ENCODE measurements at places on chromosomes 6 and 20.

GRCh38 chr20:33664085-33664761, 2.1 kb downstream of the C20orf144 start:
- DNase-seq, result no peak

- no peak for DNase-seq
These were observed 42.8 kb downstream of the MDGA1 start for GRCh38 chr6:37654727-37655500.

DNA sequence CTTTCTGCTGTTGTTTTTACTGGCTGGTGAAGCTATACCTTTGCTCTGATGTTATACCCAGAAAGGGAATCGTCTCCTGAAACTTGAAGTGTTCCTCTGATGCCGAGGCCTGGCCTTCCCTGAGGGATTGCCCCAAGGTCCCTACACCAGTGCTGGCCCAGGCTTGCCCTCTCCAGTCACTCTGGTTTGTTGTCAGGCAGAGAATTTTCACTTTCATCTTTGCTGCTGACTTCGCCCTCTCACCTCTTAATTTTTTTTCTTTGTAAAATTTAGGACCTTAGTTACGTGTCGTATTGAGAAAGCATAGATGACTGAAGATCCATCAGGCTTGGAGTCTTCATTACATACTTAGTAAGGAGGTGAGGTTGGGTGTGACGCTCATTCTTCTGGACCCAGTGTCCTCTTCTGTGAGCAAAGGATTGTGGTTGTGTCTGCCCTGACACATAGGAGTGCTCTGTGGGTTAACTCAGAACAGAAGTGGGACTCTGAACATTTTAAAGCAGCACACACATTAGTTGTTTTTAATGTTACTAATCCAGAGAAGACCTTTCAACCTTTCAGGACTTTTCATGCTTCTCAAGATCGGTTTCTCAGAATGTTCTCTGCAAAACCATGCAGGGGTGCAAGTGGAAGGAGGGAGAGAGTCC, 45.4 kb downstream of the TULP4 start:
- no peak for DNase-seq

DNA sequence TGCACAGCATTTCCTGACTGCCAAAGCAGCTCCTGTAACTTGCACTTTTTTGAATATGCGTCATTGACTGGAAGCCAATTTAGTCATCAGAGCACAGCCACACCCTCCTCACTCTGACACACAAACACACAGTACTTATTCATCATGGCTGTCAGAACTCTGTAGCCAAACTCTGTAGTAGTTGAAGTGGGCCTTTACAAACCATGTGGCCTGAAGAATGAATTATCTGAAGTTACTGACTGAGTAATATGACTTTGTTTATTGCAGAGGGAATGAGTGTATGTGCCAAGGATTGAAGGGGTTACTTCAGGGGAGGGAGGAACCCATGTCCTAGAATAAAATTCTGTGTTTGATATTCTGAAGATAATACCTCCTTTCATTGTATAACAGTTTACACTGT, 102.7 kb downstream of the FIG4 start:
- DNase-seq, result peak; percentile 82

GRCh38 chr6:29745855-29746449, 22.7 kb downstream of the HLA-F start:
- no peak for DNase-seq

DNA sequence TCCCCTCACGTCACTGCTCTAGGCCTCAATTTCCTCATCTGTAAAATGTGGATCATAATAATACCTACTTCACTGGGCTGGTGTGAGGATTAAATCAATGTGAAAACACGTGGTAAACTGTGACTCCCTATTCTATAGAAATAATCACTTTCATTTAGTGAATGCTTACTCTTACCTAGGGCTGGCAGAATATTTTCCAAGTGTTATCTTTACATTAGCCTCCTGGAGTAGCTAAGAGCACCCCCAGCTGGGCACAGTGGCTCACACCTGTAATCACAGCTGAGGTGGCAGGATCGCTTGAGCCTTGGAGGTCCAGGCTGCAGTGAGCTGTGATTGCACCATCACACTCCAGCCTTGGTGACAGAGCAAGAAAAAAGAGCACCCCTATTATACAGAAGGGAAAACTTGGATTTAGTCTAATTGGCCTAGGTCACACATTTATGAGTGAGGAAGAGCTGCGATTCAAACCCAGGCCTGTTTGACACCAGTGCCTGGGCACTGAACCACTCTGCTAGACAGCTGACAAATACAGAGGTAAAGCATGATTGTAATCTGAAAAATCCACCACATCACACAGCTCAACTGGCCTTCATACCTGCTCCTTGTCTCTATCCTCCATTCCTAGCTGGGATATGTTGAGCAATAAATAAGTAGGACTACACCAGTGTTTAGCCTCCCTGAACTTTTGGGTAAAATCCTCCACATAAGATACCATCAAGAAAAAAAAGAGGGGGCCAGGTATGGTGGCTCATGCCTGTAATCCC, 1.4 kb upstream of the SNTA1 start:
- DNase-seq, result no peak

GRCh38 chr6:44512868-44513741, 125.6 kb downstream of the CDC5L start:
- peak; percentile 85 for DNase-seq

GRCh38 chr20:46899621-46900020, 5.0 kb downstream of the EYA2 start:
- no peak for DNase-seq

DNA sequence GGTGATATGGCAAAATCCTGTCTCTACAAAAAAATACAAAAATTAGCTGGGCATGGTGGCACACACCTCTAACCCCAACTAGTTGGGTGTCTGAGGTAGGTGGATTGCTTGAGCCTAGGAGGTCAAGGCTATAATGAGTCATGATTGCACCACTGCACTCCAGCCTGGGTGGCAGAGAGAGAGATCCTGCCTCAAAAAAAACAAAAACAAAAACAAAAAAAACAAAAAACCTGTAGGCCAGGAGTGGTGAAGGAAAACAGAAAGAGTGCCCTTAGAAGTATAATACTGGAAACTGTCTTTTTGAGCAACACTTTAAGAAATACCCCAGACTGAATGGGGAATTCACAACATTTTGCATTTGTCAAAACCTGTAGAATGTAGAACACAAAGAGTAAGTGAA, 85.3 kb downstream of the JARID2 start:
- no peak for DNase-seq

- no peak for DNase-seq
These were observed 401.2 kb upstream of the MANEA start for GRCh38 chr6:95175927-95176675.

- DNase-seq, result peak; percentile 48
These were observed 150.7 kb upstream of the BTBD3 start for GRCh38 chr20:11766961-11767360.

DNA sequence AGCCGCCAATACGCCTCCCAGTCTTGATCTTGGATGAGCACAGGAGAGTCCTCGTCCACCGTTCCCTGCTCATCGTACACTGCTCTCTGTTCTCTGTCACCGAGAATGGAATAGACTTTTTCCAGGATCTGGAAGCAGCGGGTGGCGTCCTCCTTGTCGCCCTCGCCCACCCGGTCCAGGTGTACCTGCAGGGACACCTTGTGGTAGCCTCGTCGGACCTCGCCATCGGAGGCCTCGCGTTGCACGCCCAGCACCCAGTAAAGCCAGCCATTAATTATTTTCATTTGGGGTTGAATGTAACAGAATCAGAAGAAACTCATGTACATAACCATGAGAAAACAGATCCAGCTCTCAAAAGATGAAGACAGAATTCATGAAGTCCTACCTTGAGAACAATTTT, 59.9 kb downstream of the JAG1 start:
- no peak for DNase-seq

DNA sequence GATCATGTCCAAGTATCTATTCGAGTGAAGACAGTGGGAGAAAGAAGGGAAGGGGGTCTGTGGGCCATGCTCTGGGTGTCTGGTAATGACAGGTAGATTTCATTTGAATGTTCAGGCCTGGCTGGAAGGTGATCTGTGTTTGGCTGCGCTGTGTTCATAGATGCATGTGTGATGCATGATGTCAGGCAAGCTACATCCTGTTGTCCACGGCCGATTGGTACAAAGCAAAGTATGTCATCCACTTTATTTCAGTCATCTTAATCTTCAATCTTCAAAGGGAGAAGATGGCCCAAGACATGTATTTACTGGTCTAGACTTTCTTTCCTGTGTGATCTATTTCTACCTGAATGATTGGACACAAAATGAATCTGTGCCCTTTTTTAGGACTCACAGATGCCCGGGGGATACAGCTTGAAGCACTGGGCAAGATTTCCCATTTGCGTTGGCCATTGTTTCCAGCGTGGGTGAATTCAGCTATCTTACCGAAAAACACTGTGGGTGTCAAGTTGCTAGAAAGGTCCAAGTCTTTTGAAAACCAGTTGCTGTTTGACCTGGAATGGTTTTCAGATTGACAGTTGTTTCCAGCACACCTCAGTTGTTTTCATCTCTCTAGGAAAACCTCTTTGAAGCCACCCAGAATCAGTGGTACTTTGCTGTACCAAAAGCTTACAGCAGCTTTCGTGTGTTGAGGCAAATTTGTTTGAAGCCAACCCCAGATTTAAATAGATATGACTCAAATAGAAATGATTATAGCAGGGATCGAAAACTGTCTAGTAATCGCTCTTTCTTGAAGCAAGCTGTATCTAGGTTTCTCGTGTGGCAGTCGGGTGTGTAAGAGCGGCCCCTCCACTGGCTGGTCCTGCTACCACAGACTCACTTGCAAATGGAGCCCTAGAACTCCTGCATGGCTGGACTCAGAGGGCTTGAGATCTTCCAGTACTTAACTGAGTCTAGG, 27.2 kb downstream of the DUSP22 start:
- no peak for DNase-seq

- no peak for DNase-seq
These were observed 22.1 kb downstream of the NRSN1 start for GRCh38 chr6:24148154-24148570.

DNA sequence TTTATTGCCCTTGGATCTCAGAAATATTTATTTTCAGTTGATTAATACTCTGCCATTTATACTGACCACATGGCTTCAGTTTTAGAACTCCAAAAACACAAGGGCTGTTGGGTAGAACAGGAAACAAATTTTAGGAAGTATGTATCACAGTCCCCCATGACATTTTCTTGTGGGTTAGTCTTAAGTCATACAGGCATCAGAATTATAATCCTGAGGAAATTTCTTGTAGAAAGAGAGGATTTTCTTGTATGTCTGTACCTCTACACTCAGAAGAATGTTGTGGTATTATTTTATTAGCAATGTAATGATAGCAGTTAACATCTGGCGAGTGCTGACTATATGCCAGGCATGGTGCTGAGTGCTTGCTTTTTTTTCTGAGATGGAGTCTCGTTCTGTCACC, 302.9 kb downstream of the CLIC5 start:
- no peak for DNase-seq

DNA sequence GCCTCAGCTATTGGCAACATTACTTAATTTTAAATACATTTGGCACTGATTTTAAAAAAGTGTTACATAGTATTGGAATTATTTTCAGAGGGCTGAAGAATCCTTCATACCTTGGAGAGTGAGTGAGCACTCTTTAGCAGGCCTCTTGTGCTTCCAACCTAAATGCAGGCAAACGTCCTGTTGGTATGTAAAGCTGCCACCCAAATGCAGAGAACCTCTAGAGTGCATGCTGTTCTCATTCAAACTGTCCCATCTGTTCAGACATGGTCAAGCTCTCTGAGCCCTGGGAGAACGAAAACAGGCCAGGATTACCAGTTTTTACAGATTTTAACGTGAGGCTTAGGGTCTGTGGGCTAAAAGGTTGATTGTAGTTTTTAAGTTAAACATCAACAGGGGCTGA, 378.0 kb upstream of the FLRT3 start:
- no peak for DNase-seq

- no peak for DNase-seq
These were observed 516 bp upstream of the IRF4 start for GRCh38 chr6:390914-391558.

- no peak for DNase-seq
These were observed 29.6 kb upstream of the MAP7 start for GRCh38 chr6:136579800-136580199.

- DNase-seq, result peak; percentile 5
These were observed 12.6 kb downstream of the KCNK17 start for GRCh38 chr6:39301606-39302005.

GRCh38 chr20:64063389-64064144, 569 bp downstream of the TCEA2 start:
- DNase-seq, result no peak

DNA sequence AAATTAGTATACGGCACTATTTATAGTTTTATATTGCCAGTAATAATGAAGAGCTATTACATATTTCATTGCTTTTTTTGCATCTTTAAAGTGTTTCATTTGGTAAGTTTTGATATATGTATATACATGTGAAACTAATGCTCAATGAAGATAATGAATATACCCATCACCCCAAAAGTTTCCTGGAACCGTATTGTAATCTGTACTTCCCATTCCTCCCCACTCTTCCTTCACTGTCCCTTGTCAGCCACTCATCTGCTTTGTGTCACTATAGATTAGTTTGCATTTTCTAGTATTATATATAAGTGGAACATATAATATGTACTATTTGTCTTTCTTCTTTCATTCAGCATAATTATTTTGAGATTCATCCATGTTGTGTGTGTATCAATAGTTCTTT, 10.3 kb upstream of the TBC1D32 start:
- DNase-seq, result no peak

GRCh38 chr6:73738367-73739028, 42.5 kb downstream of the CD109 start:
- no peak for DNase-seq

- DNase-seq, result no peak
These were observed 27.6 kb downstream of the ZNF311 start for GRCh38 chr6:28977341-28978132.

Data from myocyte (in vitro differentiated cells).